Nephron progenitor cell (in vitro differentiated cells): ENCODE measurements at places on chromosomes 3 and 15.

- DNase-seq: no peak
Observed at GRCh38 chr3:79329154-79329553, 438.6 kb downstream of the ROBO1 start.

- no peak for DNase-seq
Observed at GRCh38 chr3:51937014-51937413, 4.7 kb downstream of the RRP9 start.

DNA sequence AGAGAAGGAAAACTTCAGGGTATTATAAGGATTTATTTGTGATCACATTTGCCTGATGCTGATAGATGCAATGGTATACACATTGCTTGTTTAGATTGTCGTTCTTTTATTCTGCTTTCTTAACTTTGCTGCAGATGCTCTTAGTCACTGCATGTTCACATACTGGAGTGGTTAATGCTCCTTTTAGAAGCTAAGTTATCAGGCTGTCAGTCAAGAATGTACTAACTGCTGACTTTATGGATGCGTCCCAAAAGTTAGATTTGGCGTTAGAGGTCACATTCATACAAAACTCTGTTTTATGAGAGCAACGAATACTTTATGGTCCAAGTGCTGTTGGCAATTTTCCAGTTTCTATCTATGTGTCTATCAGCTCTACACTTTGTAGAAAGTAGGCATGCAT is 160.7 kb downstream of the BBX start:
- no peak for DNase-seq

GRCh38 chr3:156631323-156631722 is 43.1 kb upstream of the TIPARP start:
- no peak for DNase-seq

- DNase-seq: no peak
Observed at GRCh38 chr3:134932035-134932434, 137.0 kb downstream of the EPHB1 start.

DNA sequence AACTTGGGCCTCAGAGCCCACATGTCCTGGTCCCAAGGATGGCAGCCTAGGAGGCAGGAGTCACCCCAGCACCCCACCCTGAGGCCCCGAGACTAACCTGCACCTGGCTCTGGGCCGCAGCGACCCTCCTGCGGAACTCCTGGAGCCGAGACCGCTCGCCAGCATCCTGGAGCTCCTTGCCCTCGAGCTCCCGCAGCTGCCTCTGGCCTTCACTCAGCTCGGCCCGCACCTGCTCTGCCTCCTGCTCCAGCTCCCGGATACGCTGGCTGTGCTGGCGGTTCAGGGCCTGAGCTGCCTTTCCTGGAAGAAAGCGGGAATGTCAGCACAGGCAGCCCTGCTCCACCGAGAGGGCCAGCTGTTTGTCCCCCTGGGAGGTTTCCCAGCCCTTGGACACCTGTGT is 13.2 kb downstream of the KIF7 start:
- no peak for DNase-seq

DNA sequence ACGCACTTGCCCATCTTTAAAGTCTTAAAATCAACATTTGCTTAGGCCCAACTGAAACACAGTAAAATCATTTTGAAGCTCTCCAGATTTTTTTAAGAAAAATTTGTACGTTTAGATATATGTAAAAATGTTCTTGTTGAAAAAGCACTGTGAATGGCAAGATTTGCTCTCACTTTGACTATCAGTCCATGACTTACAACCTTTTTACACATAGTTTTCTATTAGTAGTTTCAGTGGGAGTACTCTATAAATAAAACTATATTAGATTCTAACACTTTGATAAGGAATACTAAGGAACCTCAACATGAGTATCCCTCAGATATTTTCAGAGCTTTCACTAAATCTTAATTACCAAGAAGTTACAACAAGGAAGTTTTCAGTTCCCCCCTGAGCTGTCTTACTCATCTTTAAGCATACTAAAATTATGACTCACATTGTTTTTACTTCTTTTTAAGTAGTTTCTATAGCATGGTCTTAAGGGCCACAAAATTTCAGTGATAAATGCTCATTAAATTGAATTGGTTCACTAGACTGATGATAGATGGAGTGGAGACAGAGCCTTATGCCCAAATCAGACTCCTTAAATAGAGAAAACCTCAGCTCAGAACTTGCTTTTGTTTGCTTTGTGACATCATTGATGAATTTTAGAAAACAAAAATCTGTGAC is 31.6 kb upstream of the RAP2B start:
- DNase-seq: no peak

GRCh38 chr3:155944081-155944480 is 73.6 kb downstream of the GMPS start:
- DNase-seq: no peak

DNA sequence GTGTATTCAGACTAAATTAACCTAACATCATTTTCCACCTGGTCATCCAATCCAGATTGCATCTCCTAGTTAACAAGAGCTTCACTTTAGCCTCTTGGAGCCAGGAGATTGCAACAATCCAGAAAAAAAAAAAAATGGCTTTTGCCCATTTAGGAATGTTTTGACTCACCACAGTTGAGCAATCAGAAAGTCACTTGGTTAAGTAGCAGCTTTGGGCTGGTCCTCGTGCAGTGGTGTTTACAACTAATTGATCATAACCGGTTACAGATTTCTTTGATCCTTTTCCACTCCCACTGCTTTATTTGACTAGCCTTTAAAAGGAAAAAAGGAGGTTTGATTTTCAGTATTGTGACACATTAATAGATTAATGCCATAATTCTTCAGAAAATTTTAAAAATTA is 688.8 kb upstream of the CCDC54 start:
- DNase-seq: no peak

GRCh38 chr15:57364282-57365007 is 11.9 kb upstream of the CGNL1 start:
- no peak for DNase-seq

DNA sequence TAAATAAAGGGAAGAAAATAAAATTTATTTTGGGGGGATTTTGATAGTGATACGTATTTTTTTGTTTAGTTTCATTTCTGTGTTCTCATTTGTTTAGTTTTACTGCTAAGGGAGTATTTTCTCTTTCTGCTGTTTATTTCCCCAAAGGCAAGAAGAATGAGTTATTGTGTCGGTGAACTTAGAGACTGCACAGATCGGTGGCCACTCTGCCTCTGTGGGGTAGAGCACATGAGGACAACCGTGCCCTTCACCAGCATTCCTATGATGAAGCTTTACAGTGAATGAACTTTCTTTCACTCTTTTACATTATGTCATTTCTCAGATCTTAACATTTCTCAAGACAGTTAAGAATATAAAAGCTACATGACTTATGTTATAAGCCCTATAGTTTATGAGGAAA is 214.4 kb downstream of the OCA2 start:
- DNase-seq: no peak

GRCh38 chr15:86557018-86557550 is 477.4 kb downstream of the AGBL1 start:
- DNase-seq: peak; percentile 5

GRCh38 chr3:191158247-191158646 is 40.8 kb upstream of the OSTN start:
- DNase-seq: no peak

DNA sequence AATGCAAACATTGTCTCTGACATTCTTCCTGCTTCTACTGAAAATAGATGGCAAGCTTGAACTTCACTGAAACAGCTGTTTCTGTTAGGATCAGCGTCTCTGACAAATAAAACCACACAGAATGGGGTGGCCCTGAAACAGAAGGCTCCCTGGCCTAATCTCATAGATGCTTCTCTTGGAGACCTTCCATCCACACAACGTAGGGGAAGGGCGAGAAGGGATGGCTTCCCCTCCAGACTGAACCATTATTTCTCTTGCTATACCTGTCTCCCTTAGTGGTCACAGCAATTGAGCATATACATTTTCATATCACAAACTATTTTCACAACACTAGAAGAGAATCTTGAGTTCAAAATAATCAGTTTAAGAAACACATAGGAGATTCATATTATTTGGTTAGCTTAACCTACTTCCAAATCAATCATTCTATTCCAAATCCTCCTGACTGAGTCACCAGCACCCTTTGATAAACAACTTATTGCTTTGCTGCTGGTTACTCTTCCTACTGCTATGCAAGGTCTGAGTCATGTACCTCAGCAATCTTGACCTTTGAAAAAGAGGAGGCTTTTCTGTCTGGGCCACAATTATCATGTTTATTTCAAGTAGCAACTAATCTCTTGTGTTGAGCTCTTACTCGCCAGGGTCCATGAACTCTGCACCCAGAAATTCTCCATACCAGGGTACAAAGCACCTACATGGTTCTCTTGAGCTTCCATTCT is 45.5 kb downstream of the CBLB start:
- no peak for DNase-seq

GRCh38 chr3:179716226-179716625 is 63.4 kb downstream of the USP13 start:
- no peak for DNase-seq

- no peak for DNase-seq
Observed at GRCh38 chr3:108408883-108409799, 101.3 kb downstream of the MYH15 start.

DNA sequence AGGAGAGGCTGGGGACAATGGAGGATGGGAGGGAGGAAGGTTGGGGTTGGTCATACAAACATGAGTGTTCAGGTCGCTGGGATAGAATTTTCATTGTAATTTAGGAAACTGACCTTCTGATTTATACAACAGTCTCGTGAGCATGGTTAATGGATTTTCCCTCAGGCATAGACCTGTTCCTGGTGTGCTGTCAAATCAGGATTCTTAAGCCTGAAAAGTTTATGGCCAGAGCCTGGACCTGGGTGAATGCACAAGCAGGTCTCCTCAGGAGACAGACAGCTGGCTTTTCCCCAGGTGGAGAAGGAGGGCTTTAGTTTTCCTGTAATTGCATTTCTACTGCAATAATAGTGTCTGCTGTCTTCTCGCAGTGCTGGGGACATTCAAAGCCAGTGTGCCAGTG is 338.0 kb downstream of the SHQ1 start:
- DNase-seq: no peak

DNA sequence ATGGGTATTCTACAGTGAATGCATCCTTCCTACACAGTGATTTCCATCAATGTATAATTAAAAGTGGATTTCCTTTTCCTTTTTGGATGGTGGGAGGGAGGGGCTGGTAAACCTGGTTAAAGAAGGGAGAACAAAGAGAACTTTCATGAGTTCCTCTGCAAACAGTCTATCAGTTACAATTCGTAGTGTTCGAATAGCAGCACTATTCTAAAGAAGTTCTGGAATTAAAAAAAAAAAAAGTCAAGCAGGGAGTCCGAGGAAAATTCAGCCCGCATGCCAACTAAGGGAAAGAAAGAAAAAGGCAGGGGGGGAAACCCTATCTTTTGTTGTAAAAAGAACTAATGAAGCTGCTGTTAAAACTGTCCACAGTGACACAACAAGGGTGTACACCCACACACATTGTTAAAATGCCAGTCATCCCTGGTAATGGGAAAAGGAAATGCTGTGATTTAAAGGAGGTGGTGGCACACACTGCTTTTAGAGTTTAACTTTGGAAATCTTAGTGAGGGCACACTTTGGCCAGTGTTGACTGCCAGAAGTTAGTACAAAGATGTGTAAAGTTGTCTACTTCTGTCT is 521.2 kb downstream of the ZIC1 start:
- DNase-seq: no peak

- no peak for DNase-seq
Observed at GRCh38 chr15:85312486-85312885, 67.9 kb upstream of the AKAP13 start.
